ENCODE measurements at places on chromosomes 11 and 22. TPM values are rescaled to one million over a fixed set of nuclear protein-coding genes. Genes with fewer than 3 reads are reported as not detected.

DNA sequence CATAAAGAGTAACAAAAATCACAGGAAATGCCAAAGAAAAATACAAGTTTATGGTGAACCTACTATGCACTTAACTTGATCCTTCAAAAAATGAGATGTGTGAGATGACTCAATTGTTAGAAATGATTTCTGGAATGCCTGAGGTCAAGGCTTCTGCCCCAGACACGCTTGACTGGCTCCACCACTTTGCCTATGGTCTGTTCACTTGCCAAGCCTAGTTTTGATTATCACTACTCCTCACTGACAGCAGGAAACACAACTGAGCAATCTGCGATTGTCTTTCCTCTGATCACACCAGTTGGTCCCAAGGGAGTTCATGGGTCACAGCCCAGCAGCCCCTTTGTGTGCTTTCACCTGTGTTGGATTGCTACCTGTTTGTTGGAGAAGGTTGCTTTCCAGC lies 20.6 kb upstream of the PRDM10 start:
- peak; percentile 77 for DNase-seq

DNA sequence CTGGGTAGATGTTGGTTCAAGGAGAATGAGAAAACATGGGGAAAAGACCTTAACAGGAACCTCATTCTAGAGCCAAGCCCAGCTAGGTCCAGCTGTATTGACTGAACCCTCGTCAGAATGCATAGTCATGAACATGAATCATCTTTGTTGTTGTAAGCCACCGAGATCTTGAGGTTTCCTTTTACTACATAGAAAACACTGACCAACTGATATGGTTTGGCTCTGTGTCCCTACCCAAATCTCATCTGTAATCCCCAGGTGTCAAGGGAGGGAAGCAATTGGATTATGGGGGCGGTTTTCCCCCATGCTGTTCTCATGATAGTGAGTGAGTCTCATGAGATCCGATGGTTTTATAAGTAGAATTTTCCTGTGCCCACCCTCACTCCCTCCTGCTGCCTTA lies 19.4 kb upstream of the PHOX2A start:
- DNase-seq, result peak; percentile 67

- DNase-seq, result peak; percentile 46
Measured at GRCh38 chr11:58832056-58832645, 12.4 kb downstream of the GLYATL2 start.

GRCh38 chr11:78070621-78071020 lies 7.0 kb downstream of the THRSP start:
- DNase-seq, result no peak

GRCh38 chr11:996681-997080 lies 39.8 kb downstream of the MUC6 start:
- DNase-seq, result no peak

DNA sequence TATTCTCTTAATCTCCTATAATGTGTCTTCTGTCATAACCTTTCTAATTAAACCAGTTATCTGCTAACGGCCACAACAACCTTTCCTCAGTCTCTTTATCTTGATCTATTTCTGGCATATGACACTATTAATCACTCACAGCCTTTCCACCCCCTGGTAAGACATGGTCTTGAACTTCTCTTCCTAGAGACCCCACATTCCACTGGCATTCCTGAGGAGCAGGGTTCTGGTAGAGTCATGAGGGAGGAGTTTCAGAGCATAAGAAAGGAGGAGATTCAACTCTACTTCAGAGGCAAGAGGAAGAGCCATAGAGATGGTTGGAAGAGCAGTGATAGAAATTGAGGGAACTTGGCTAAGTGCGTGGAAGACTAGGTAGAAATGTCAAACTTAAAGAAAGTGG lies 325.6 kb downstream of the BLID start:
- DNase-seq, result no peak

GRCh38 chr11:86262387-86262786 lies 17.8 kb downstream of the EED start:
- no peak for DNase-seq

- DNase-seq, result peak; percentile 92
Measured at GRCh38 chr11:12606597-12606996, 67.6 kb upstream of the TEAD1 start.

DNA sequence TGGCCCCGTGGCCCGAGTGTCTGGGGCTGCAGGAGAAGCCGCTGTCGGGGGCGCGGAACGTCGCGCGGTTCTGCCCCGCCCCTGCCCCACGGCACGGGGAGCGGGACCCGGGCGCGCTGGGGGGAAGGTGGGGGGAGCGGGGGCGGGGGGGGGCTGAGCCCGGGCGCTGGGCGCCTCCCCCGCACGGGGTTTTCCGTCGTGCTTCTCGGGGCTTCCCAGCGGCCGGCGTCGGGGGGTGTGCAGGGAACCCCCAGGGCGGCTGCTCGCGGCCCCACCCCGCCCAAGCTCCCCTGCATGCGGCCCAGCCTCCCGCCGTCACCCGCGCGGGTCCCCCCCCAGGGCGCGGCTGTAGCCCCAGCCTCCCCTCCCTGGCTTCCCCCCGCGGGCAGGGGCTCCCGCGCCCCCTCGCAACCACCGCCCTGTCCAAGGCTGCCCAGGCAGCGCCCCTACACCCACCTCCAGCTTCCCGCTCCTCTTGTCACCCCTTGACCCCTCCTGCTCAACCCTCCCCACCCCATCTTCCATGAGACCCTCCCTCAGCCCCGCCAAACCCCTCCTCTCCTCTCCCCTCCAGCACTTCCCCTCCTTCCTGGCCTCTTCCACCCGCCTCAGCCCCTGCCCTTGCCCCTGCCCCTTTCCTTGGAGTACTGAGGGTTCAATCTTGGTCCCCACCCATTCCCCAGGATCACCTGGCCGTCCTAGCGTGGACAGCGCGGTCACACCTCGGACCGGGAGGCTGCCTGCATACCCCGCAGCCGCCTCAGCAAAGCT lies 1.7 kb downstream of the IL17REL start:
- no peak for DNase-seq

- peak; percentile 16 for DNase-seq
Measured at GRCh38 chr11:35714882-35715627, 52.5 kb downstream of the TRIM44 start.

DNA sequence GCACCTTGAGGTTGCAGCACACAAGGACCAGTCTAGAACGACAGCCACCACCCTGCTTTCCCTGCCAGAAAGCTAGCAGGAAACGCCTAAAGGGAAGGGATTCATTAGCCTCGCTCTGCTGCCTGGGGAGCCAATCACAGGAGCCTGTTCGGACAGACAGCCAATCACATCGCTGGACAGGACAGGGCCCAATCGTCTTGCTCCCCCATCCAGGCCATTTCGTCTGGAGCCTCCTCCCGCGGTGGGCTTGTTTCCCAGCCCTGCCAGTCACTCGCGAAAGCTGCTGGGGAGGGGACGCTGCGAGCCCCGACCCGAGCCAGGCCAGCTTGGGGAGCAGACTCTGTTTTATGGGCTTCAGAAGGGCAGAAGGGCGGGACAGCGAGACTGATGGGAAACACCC lies 79.8 kb upstream of the NCAM1 start:
- DNase-seq, result peak; percentile 54

DNA sequence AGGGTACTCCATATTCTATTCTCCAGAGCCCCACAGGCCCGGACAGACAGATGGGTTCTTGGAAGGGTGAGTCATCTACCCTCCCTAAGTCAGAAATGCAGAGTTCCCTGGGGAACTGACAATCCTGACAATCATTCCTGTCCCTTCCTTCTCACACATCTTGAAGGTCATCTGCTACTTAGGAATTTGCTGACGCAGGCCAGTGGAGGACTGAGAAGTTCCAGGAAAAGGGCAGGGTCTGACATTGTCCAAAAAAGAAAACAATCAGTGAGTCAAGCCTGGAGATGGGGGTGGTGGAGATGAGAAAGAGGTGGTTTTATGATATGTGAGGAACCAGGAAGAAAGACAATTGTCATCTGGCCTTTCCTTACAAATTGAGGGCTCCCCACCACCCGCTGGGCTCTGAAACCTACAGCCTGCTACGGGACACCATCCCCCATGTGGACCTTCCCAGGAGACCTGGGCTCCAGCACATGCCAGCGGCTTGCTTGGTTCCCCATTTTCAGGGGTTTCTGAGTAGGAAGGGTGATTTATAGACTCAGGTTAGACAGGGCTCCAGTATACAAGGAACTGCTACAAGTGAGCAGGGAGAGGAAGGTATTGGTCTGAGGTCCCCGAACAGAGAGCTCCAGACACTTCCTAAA lies 12.9 kb downstream of the CD59 start:
- DNase-seq, result peak; percentile 96

DNA sequence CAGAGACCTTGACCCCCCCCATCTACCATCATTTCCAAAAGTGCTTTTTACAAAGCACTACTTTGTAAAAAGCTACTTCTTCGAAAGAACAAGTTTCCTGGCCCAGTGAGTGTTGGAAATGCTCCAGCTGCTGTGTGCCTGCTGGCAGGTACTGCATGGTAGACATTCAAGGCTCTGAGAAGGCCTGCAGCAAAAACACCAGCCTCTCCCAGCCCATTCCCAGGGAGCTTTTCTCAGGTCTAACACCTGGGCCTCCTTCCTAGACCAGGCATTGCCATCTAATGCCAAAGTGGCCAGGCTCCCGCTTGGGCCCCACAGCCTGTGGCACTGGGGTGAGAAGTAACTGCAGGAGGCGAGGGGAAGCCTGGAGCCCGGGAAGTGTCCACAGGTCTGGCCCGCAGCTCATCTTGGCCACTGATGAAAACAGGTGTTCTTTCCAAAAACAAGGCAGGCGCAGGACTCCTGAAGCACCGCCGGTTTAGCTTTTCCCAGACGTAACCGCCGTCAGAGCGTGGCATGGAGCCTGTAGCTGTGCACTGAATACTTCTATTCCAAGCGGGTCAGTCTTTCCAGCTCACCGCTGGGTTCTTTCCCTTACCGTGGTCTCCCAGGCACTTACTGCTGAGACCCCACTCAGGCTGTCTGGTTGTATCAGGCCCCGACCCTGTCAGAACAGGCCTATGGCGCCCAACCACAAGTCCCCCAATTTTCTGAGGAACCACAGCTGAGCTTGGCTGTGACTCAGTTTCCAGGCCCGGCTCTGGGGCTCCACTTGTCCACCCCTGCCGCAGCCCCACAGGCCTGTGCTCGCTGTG lies 1.2 kb upstream of the TCIRG1 start:
- DNase-seq, result no peak

GRCh38 chr22:46419754-46420571 lies 84.4 kb downstream of the TRMU start:
- DNase-seq, result no peak

- peak; percentile 8 for DNase-seq
Measured at GRCh38 chr22:20396639-20397038, 2.7 kb downstream of the ZNF74 start.

GRCh38 chr11:11427542-11427941 lies 74.5 kb upstream of the CSNK2A3 start:
- no peak for DNase-seq

- peak; percentile 51 for DNase-seq
Measured at GRCh38 chr11:91209751-91210150, 986.9 kb upstream of the CHORDC1 start.

DNA sequence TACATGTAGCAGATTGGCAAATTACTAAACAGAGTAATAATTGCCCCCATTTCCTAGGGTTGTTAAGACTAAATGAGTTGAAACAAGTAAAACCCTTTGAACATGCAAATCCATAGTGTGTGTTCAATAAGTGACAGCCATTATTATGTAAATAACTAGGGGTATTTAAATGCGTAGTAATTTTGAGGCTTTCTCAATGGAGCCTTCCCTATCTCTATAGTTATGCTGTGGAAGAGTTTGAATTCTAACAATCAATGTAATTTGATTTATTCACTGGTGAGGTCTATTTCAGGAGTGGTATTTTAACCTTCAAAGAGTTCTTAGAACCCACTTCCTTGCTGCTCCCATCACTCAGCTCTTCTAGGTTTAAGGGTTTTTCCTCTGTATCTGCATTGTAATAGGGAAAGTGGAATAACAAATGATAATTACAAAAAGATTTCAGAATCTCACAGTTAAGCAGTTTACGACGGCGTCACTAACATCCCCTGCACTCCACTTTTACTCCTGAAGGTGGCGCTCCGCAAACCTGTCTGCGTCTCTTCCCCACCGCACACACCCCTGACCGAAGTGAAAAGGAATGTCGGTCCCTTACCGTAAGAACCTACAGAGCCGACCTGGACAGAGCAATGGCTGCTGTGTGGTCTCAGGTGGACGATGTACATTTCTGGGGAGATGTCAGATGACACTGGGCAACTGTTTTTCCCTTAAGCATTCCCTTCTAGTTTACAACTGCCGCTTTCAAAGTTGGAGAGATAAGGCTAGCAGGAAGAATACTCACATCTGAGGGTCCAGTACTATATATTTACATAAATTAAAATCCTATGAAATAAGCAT lies 80.8 kb downstream of the ZC3H12C start:
- peak; percentile 78 for DNase-seq

GRCh38 chr22:46240506-46240905 lies 9.6 kb downstream of the CDPF1 start:
- DNase-seq, result no peak

- no peak for DNase-seq
Measured at GRCh38 chr11:45906965-45907611, at the start of gene FREY1. TSS of gene FREY1 (minus strand) at chr11:45907271. CDS start at chr11:45907245, 26 bp downstream.

DNA sequence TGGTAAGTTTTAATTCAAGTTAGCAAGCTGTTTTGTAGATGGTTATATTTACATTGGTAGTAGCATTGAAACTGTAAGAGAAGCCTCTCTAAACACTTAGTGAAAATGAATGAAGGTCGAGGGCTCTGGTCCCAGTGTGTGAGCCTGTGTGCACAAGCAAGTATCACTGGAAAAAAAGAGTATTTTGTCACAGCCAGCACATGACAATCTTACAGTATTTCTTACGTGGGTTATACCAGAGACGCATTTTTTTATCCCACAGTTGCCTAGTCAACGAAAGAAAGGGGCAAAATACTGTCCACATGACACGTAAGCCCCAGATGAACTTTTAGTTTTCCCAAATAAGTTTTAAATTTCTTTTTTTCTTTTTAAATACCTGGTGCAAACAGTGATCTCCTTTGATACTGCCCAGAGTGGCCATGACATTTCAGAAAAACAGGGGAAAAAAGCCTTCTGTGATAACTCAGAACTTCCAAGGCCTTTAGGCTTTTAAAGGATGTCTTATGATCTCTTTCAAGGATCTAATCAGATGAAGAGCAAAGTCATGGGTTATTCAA lies 23.5 kb downstream of the RAB38 start:
- no peak for DNase-seq

- DNase-seq, result no peak
Measured at GRCh38 chr11:67638535-67639437, 777 bp downstream of the TBX10 start.

The PVALB gene
- not detected for total RNA-seq

The PGR gene
- total RNA-seq, result 0.63 TPM

The TMEM9B gene
- 57.8 TPM for total RNA-seq

The PRR33 gene
- total RNA-seq, result not detected

The UPK3A gene
- not detected for total RNA-seq

The FERMT3 gene
- 7.2 TPM for total RNA-seq

The MAPK8IP1 gene
- total RNA-seq, result 8.1 TPM

The TMEM25 gene
- 7.7 TPM for total RNA-seq

The PHF21A gene
- 24.0 TPM for total RNA-seq

The GPHA2 gene
- total RNA-seq, result not detected

The CABP7 gene
- not detected for total RNA-seq

The ZNF215 gene
- 1.2 TPM for total RNA-seq

The ACRV1 gene
- not detected for total RNA-seq

The MYO7A gene
- 0.45 TPM for total RNA-seq

Measured in fibroblast of the aortic adventitia (primary cell).